ENCODE measurements at places on chromosomes 6 and 20. TPM values are rescaled to one million over a fixed set of nuclear protein-coding genes. Genes with fewer than 3 reads are reported as not detected.

C6orf163 gene
- total RNA-seq, result 1.4 TPM

NKAIN2 gene
- not detected for total RNA-seq

MYMX gene
- total RNA-seq, result not detected

TRIM31 gene
- total RNA-seq, result not detected

RNF39 gene
- total RNA-seq, result not detected

DLK2 gene
- 1.0 TPM for total RNA-seq

NKX2-2 gene
- not detected for total RNA-seq

MYCT1 gene
- total RNA-seq, result not detected

SLC17A2 gene
- total RNA-seq, result not detected

- DNase-seq, result peak; percentile 94
- peak within 1 kb of the TSS; percentile 90 for H3K4me3 ChIP-seq
- H3K27ac ChIP-seq, result peak within 1 kb of the TSS; percentile 98
- H3K36me3 ChIP-seq, result peaks cover 23% of the 10 kb centered on the region
- no peaks in the 10 kb centered on the region for H3K27me3 ChIP-seq
- peaks cover 43% of the 10 kb centered on the region for H3K4me1 ChIP-seq
Observed at GRCh38 chr6:111482959-111483735, at the start of gene REV3L. TSS of gene REV3L (minus strand) at chr6:111483218. CDS start at chr6:111482888, 330 bp downstream.

GRCh38 chr6:170295510-170296422 is 4.9 kb upstream of the DLL1 start:
- peaks cover 36% of the 10 kb centered on the region for H3K4me1 ChIP-seq
- peak; percentile 71 for DNase-seq
- peaks cover 58% of the 10 kb centered on the region for H3K27me3 ChIP-seq
- H3K36me3 ChIP-seq, result no peaks in the 10 kb centered on the region
- no peak overlapping the region for H3K27ac ChIP-seq

DNA sequence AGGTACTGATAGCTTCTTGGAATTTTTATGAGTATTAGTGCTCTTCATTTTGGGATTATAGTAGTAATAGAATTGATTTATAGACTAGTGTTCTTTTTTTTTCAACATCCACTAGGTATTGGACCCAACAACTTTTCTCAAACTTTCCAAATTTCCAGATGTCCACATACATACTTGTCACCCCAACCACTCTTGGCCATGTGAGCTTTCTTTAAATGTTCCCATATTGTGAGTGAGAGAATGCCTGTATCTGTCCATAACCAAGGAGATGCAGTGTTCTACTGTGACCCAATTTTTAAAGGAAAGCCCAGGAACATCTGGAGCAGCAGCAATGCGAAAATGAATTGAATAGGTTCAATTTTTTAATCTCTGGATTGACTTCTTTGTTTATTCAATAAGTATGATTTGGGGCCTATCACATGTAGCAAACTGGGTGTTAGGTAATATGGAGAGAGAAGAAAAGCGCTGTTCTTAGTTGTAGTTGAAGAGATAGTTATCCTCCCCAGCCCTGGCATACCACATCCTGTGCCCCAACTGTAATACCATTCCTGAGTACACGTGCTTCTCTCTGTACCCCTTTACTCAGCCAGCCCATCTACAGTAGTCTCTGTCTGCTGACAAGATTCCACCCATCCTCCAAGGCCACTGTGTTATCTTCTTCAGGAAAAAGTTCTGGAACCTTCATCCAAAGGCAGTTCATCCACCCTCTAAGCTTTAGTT is 116.8 kb upstream of the SUPT3H start:
- no peaks in the 10 kb centered on the region for H3K27me3 ChIP-seq
- H3K27ac ChIP-seq, result no peak overlapping the region
- H3K4me1 ChIP-seq, result peaks cover 43% of the 10 kb centered on the region
- peaks cover 23% of the 10 kb centered on the region for H3K36me3 ChIP-seq

DNA sequence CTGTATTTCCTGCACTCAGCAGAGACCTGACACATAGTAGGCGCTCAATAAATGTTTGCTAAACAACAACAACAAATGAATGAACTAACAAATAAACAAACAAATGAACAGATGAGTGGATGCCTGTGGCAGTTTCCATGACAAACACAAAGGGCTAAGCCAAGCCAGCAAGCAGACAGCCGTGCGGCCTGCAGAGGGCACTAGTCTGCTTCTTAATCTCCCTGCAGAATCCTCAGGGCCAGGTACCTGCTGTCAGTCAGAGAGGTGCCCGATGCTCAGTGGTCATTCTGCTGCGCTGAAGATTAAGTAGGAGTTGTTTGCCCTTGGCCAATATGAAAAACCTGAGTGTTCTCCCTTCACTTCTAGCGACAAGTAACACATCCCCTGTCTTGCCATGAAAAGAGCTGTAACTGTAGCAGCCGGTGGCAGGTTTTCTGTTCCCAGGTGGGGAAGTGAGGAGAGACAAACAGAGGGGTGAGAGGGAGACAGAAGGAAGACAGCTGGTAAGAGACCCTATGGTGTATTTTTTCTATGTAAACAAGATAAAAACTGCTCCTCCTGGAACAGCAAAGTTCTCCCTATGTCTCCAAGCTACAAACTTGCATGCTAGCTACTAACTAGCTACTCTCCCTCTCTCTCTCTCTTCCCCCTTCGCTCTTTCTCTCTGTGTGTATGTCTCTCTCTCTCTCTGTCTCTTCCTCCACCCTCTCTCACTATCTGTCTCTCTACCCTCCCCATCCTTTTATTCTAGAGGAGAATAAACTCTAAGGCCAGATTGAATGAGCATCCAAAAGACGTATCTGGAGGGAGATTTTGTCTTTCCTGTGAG is at the start of gene MC3R:
Gene MC3R, plus strand, starts transcription at position 779 of the 829 bp plus-strand sequence. CDS start 112 bp downstream, outside the sequence.
- H3K36me3 ChIP-seq, result no peaks in the 10 kb centered on the region
- H3K27me3 ChIP-seq, result peaks cover 29% of the 10 kb centered on the region
- peak; percentile 66 for DNase-seq
- H3K27ac ChIP-seq, result no peak within 1 kb of the TSS

GRCh38 chr20:61886721-61887595 is 178.7 kb downstream of the TAF4 start:
- H3K4me1 ChIP-seq, result no peaks in the 10 kb centered on the region
- no peak overlapping the region for H3K27ac ChIP-seq
- H3K4me3 ChIP-seq, result no peak overlapping the region
- peaks cover 1% of the 10 kb centered on the region for H3K27me3 ChIP-seq
- H3K36me3 ChIP-seq, result no peaks in the 10 kb centered on the region

GRCh38 chr6:96156425-96156824 is 140.7 kb downstream of the FUT9 start:
- no peak for DNase-seq
- H3K27ac ChIP-seq, result no peak overlapping the region
- no peak overlapping the region for H3K4me3 ChIP-seq
- no peaks in the 10 kb centered on the region for H3K36me3 ChIP-seq

DNA sequence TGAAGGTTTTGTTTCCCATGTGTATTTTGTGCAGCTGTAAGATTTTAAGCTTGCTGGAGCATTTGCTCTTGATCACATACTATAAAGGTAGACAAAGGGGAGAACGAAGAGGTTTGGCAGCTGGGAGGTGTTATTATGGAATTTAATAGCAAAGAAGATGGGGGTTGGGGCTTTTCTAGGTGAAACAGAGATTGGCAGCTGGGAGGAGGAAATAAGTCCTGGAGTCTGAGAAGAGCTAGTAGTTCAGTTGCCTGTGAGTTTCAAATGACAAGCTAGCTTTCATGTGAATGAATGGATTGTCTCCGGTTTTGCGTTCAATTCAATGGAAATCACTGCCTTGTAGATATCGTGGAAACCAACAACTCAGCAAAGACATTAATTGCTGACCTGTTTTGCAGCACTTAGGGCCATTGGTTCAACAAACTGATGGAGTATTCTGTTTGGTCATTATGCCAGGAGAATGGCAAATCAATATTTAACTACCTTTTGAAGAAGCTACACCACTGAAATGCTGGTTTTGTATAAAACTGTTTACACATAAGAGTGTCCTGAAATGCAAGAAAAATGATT is 38.1 kb upstream of the FLRT3 start:
- H3K27me3 ChIP-seq, result no peaks in the 10 kb centered on the region
- no peak overlapping the region for H3K4me3 ChIP-seq
- DNase-seq, result no peak
- H3K27ac ChIP-seq, result no peak overlapping the region

GRCh38 chr20:7155794-7156193 is 388.3 kb downstream of the BMP2 start:
- H3K4me3 ChIP-seq, result no peak overlapping the region
- no peak overlapping the region for H3K27ac ChIP-seq
- no peaks in the 10 kb centered on the region for H3K36me3 ChIP-seq
- no peaks in the 10 kb centered on the region for H3K4me1 ChIP-seq
- no peak for DNase-seq
- no peaks in the 10 kb centered on the region for H3K27me3 ChIP-seq

DNA sequence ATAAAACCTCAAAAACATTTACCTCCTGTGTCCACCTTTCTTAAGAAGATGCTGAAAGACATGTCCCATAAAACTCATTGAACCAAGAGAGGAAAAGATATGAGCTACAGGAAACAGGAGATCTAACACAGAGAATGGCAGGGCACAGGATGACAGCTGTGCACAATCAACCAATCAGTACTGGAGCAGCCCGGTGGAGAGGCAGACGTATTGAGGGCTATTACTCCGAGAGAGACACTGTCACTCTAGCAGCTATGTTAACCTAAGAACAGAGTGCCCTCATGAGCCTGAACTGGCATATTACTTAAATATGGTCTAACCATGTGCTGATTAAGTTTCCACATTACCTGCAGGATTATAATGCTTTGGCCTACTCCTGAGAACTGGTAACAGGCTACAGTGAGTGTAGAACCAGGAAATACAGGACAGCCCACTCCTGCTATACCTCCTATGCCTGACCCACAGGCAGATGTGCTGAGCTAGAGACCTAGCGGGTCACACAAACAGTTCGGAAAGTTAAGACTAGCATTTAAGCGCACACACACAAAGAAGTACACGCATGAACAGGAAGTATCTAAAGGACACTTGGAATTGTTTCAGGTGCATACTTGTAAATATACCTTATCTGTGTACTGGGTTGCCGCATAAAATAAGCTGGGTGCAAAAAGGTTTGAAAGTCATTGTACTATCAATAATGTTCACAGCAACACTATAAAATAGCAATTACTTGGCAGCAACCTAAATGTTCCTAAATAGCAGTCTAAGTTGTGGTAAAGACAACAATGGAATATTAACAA is 199.3 kb upstream of the SHLD1 start:
- no peaks in the 10 kb centered on the region for H3K27me3 ChIP-seq
- peaks cover 38% of the 10 kb centered on the region for H3K36me3 ChIP-seq
- DNase-seq, result no peak

DNA sequence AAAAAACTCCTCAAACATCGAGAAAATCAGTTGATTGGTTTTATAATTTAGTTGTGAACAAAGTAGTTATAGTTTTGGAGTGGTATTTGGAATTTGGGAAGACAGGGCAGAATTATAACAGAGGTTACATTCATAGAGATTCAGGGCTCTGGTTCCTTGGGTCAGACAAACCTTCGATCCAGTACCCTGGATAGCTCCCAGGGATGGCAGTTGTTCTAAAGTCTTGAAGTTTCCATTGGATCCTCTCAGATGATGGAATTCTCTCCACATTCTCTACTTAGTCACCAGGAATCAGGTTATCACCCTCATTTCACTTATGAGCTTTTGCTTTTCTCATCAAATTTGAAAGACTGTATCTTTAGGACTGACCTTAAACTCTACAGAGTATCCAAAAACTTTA is 285.1 kb downstream of the CENPW start:
- H3K27ac ChIP-seq, result no peak overlapping the region
- DNase-seq, result no peak
- H3K36me3 ChIP-seq, result no peaks in the 10 kb centered on the region
- H3K4me3 ChIP-seq, result no peak overlapping the region
- H3K27me3 ChIP-seq, result no peaks in the 10 kb centered on the region

DNA sequence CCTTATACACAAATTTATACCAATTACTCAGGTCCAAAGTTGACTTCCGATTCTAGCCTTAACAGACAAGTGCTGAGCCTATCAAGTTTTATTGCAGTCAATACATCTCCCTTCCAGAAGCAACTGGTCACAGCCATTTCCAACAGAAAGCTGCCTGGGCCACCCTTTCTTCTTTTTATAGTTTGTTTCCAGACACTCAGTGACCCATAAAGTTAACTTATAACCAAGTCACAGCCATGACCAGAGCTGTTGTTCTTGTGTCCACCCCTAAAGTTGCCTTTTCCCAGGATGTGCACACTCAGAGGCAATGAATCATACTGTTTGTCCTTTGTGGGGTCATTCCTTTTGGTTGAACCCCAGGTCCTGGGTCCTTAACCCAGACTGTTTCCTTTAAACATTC is 89.9 kb downstream of the CD83 start:
- no peak overlapping the region for H3K27ac ChIP-seq
- no peak for DNase-seq
- H3K27me3 ChIP-seq, result no peaks in the 10 kb centered on the region
- peaks cover 8% of the 10 kb centered on the region for H3K4me1 ChIP-seq
- H3K4me3 ChIP-seq, result no peak overlapping the region
